ENCODE measurements at places on chromosomes 11 and 22.

GRCh38 chr11:8809241-8809938, 101.6 kb upstream of the AKIP1 start:
- DNase-seq, result no peak

- no peak for DNase-seq
Measured at GRCh38 chr11:57903011-57903410, 120.7 kb upstream of the OR9Q1 start.

- no peak for DNase-seq
Measured at GRCh38 chr11:124751391-124751740, 689 bp downstream of the VSIG2 start.

DNA sequence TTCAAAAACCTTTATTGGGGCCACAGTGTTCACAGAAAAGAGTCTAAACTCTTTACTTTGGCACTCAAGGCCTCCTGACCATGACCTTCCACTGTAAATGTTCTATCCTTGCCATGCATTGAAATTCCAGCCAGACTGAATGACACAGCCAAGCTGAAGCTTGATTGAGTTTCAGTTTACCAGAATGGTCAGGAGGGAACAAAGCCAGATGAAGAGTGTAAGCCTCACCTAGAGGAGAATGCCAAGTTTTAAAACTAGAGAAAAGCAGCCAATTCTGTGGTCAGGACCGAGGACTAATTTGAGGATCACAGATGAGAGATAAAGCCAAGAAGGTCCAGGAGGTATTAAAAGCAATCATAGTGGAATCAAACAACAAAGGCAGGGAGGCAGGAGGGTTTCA, 215.3 kb downstream of the KCNA4 start:
- no peak for DNase-seq

- DNase-seq, result no peak
Measured at GRCh38 chr11:19889531-19889930, 176.9 kb downstream of the NAV2 start.

DNA sequence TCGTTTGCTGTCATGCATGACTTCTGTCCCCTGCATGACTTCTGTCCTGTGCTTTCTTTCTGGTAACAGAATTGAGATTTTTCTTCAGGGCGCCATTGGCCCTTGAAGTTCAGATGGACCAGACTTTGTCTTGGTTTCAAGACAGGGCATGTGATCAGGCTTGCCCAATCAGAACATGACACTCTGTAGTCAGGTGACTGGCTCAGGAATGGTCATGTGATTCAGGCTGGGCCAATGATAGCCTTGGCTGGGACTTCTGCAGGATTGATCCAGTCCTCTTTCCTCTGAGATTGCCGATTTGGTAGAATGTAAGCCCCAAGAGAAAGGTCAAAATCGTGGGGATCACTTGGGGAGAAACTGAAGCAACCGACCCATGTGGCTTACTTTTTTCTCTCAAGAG, 90.5 kb upstream of the ALX4 start:
- DNase-seq, result no peak

GRCh38 chr22:33867118-33867866, 53.0 kb downstream of the LARGE1 start:
- no peak for DNase-seq

GRCh38 chr22:23858484-23858815, 775 bp downstream of the SLC2A11 start:
- DNase-seq, result no peak

- DNase-seq, result no peak
Measured at GRCh38 chr11:90363739-90364138, 140.9 kb upstream of the CHORDC1 start.

DNA sequence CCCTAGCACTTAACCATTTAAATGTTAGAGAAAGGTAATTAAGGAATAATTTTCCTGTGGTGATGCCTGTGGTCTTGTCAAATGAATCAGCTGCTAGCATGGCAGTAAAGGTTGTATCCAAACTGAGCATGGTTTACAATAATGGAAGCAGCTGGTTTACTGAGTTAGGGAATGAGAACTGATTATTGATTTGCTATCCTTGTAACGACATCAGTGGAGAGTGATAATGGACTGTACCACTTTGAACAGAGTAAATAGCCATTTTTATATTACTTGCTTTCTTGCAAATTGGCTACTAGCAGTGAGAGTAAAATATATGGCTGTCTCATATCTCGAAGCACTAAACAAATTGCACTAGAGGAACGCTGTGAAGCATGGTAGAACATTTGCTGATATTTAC, 589.0 kb upstream of the ANO5 start:
- no peak for DNase-seq

GRCh38 chr11:115591380-115591779, 87.2 kb upstream of the CADM1 start:
- no peak for DNase-seq

GRCh38 chr11:71488681-71489270, 35.8 kb downstream of the NADSYN1 start:
- DNase-seq, result no peak

GRCh38 chr22:21697021-21697771, 31.4 kb downstream of the PPIL2 start:
- no peak for DNase-seq
